Foreskin keratinocyte (primary cell): ENCODE measurements at places on chromosomes 2 and 18.

DNA sequence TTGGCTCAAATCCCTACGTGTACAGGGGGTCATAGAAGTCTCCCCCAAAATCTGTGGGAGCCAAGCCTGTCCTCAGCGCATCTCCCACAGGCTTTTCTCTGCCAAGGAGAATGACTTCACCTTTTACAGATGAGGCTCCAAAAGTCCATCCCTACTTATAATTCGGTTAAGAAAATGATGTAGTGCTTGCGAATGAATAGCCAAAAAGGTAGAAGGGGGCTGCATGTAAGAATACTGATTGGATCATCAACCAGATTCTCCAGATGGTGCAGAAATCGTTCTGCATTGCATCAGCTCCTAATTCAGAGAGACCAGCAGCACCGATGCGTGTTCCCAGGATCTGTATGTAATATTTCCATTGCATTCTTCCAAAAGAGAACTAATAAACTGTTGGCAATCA lies 91.9 kb downstream of the EPHA4 start:
- no peak for DNase-seq

DNA sequence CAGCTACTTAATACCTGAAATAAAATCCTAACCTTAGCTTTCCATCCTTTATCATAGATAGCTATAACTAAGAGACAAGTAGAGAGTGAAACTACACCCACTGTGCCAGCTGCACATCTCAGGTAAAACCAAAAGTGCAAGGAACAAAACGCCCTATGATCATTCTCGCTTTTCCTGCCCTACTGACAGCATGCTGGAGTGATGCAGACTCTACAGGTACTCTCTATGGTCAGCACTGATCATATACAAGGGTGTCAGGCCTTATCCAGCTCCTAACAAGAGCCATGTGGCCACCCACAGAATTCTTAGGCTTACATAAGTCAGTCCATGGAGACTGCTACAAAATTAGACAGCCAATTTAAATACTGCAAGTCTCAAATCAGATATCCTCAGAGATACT lies 45.6 kb downstream of the REV1 start:
- DNase-seq, result no peak

DNA sequence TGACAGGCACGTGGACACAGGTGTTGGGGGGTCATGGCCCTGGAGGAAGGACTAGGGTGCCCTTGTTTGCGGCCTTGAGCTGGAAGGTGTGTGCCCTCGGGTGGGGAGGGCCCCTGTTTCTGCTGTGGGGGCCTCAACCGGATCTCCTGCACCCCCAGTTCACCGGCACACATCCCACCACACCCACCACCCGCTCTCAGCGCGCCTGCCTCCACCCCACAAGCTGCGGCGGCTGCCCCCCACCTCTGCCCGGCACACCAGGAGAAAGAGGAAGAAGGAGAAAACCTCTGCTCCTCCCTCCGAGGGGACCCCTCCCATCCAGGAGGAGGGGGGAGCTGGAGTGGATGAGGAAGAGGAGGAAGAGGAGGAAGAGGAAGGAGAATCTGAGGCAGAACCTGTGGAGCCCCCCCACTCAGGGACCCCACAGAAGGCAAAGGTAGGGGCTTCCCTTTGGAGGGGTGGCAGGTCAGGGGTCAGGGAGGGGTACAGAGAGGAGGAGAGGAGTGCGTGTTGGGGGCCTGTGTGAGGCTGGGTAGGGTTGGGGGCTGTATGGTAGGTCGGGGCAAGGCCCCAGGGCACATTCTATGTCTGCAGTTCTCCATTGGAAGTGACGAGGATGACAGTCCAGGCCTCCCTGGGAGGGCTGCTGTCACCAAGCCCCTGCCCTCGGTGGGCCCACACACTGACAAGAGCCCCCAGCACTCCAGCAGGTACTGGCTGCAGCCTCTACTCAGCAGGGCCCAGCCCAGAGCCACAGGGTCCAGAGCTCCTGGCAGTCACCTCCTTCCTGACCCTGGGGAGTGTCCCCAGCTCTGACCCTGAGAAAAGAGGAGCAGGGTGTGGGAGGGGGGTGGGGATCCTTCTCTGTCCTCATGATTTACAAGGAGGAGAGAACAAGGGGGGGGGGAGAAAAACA lies 1.8 kb downstream of the SLC4A3 start:
- DNase-seq, result no peak

GRCh38 chr2:42554392-42554791 lies 14.0 kb upstream of the MTA3 start:
- no peak for DNase-seq

DNA sequence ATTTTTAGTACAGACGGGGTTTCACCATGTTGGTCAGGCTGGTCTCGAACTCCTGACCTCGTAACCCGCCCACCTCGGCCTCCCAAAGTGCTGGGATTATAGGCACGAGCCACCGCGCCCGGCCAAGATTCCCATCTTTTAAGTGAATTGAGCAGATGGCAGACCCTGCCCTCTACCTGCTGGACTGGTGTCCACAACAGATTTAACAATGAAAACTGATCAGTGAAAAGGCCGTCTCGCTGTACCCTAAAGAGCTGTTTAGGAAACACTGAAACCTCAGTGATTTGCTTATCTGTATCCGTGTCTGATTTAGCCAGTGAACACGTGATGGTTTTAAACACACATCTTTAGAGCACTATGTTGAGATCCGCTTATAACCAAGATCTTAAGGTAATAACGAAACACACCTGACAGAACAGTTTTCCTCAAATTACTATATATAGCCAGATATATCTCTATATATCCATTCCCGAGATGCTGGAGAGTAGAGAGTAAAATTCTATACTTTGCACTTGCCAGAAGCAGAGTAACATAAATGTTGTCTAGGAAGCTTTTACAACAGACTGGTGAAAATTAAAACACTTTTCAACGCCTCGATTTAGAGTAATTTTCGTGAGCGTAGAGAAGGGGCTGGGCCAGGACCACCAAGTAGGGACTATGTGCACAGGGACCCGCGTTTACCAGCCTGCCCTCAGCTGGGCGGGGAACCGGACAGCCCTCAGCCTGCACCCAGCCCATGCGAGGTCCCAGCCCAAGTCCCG lies 594 bp downstream of the FAM161A start:
- peak; percentile 16 for DNase-seq

- DNase-seq, result no peak
Observed at GRCh38 chr18:37246779-37247340, 318.7 kb downstream of the CELF4 start.

DNA sequence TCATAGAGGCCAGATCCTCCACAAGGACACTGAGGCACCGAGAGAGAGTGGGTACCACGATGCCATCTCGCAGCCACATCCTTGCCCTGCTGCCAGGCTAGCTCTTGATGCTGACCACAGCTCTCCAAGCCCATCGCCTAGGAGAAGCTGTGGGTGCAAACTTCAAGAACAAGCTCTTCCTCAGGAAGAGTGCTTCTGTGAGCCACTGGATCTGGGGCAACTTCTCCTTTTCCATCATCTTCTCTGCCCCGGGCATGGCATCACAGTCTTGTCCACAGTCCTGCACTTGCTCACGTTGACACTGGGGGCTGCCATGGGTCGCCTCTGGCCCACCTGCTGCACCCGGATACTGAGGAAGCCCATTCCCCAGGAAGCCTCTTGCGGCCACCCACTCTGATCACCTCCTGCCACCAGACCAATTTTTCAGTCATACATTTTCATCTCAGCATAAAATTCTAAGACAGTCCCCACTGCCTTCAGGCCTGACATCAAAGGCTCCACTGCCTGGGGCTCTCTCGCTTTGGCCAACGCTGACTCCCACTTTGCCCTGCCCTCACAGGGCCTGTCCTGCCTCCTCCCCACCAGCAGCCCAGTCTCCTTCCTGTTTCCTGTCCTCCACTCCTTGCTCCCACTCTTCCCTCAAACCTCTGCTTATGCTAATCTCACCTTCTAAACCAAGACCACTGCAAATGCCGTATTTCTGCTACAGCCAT lies 243.9 kb downstream of the AFF3 start:
- no peak for DNase-seq

DNA sequence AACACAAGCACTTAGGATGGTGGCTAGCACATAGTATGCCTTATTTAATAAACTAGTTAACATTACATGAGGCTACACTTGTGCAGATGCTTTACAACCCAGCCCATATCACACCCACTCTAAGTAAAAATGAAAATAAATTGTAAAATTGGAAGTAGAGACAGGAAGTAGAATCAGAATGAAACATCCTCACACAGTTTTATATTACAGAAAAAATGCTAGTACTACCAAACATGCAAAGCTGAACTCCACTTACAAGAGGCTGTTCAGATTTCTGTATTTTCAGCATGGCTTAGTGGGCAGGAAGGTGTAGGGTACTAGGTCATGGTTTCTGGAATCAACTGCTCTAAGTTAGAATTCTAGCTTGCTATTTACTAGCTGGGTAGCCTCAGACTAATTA lies 18.2 kb upstream of the CRIM1 start:
- no peak for DNase-seq

- no peak for DNase-seq
Observed at GRCh38 chr2:209685963-209686362, 85.7 kb upstream of the UNC80 start.

DNA sequence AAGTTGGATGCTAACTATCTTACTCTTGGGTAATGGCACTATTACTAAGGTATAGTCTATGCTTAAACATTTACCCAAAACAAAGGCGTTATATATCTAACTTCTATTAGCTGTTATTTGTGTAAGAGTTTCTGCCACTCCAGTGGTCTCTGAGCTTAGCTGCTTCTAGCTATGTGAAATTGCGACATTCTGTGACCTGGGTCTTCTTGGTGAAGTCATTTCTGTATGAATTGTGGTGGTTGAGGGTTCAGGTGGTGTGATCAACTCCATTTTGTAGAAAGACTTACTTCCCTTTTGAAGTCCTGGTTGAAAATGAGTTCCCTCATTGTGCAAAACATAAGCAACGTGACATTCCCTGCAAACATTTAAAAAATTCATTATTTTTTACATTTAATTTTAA lies 221.6 kb downstream of the PIK3C3 start:
- DNase-seq, result no peak

GRCh38 chr2:215903203-215903602 lies 110.1 kb downstream of the MREG start:
- DNase-seq, result no peak

GRCh38 chr2:100235098-100235497 lies 87.2 kb downstream of the LONRF2 start:
- DNase-seq, result no peak

DNA sequence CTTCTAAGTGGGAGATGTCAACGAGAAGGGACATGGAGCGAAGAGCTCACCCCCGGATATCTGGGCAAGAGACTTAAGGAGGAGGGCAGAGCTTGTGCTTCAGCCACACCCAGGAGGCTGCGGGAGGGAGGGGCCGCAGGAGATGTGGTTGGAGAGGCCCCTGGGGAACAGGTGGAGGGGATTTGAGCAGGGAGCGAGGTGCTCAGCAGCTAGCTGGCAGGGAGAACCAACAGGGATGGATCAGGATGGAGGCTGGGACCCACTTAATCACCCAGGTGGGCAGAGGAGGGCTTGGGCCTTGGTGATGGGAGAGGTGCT lies 78.3 kb downstream of the MBP start:
- DNase-seq, result no peak
